ENCODE measurements at places on chromosomes 7 and 10.

GRCh38 chr10:92074126-92074887, 150.7 kb downstream of the BTAF1 start:
- no peak for DNase-seq

DNA sequence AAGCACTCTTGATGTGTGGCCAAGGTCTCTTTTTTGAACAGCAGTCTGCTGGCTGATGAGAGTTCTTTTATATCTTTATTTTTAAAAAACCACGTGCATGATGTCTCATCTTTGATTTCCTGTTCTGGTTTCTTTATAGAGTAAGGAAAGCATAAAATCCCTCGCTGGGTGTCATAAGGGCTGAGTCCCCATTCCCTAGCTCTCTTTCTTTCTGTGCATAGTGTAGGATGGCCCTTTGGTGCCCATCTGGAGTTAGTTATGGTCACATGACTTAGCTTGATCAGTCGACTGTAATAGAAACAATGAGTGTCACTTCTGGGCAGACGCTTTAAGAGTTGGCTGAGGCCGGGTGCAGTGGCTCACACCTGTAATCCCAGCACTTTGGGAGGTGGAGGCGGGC, 38.5 kb downstream of the GHRHR start:
- no peak for DNase-seq

DNA sequence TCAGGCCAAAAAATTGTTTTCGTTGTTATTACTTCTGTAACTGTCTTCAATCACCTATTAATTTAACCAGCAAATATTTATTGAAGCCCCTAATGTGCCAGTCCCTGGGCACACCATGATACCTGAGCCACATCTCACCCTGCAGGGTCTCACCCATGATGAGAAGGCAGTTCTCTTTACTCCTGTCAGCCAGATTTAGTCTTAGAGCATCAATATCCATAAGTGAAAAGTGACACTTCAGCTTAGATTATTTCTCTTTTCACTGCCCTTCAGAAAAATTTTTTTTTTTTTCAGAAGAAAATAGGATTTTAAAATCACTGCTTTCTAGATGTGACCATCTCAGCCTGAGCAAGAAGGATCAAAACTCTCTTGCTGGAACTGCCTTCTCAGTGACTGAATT, 258.6 kb upstream of the NFE2L3 start:
- DNase-seq = no peak

GRCh38 chr7:92695308-92696261, 105.4 kb upstream of the FAM133B start:
- peak; percentile 58 for DNase-seq

DNA sequence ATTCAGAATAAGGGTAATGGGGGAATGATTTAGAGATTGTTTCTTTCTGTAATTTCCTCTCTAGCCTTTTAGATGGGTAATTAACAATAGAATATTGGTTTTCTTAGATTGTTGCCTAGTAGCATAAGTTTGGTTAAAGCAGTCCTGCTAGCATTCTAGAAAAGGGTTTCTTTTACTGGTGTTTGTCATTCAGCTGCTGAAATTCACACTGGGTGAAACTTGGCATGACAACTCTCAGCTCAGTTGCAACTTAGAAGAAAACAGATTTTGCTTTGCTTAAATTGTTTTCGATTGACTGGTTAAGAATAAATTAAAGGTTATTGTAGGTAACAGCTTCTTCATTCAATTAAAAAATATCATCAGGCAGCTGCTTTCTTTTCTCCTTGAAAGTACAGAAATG, 25.1 kb upstream of the PDK4 start:
- DNase-seq = no peak

- no peak for DNase-seq
Measured at GRCh38 chr7:123916240-123916724, 8.8 kb upstream of the SPAM1 start.

DNA sequence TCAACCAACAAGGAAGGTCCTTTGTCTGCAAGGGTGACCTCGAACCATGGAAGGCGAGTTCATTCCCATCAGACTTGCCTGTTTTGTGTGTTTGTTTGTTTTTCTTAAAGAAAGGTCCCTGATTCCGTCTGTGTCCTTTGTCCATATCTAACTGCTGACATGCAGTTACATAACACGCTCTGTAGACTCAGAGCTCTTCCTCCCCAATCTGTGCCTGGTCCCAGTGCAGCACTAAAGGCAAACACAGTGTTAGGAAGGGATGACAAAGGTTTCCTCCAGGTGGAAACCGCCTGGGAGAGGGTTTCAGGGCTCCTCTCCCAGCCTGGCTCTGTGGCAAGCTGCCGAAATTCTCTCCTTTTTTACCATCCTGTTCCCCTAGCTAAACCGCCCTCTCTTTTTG, 13.4 kb downstream of the JCAD start:
- DNase-seq = no peak

DNA sequence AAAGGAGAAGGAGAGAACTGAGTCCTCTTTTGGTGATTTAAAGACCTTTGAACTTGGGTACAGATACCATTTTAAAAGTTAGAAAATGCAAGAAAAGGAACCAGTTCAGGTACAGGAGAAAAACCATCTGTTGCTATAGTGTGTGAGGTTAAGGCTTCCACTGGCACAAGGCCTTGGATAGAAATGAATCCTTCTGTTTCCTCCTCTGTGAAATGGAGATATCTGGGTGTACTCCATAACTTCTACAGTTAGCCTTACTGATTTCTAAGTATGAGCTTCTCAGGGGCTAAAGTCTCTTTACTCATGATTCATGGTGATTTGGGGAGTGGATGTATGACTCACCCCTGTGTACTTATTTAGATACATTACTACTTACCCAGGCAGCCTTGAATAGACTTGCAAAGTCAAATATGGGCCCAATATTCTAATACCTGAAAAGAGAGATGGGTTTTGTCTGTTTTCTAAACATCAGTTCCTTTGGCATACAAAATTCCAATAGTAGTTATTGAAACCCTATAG, 117.2 kb upstream of the ADO start:
- no peak for DNase-seq

GRCh38 chr10:129953119-129954051, 10.7 kb downstream of the EBF3 start:
- no peak for DNase-seq

DNA sequence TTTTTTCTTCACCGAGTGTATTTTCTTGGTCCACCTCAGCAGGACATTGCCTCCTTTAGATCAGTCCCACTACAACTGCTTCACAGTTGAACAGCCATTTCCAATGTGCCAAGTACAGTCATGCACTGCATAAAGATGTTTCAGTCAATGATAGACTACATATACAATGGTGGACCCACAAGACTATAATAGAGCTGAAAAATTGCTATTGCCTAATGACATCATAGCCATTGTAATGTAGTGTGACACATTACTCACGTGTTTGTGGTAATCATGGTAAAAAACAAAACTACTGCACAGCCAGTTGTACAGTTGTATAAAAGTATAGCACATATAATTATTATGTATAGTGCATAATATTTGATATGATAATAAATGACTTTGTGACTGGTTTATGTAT, 113.8 kb upstream of the HPS1 start:
- DNase-seq = no peak

DNA sequence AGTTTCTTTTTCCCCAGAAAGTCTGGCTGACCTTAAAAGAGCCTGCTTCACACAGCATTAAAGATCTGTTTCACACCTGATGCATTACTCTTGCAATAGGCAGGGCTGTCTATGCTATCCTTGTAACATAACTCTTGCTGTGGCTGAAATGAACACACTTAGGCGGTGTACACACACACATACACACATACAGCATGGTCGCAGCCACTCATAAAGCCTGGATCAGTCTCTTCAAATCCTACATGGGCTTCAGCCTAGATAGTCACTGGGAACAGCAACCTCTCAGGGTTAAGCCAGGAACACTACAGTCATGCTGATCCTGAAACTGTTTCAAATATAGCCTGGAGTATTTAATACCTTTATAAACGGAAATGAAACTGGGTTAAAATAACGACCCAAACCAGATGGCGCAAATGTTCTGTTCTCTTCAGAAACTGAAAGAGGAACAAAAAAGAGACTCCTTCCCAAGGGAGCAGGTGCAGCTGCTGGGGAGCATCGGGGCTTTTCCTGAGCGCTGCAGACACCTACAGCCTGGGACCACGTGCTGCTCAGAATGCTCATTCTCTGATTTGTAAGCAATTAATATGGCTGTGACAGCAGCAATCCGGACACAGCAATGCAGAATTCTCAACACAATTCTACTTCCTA, 61.0 kb upstream of the SFMBT2 start:
- no peak for DNase-seq

DNA sequence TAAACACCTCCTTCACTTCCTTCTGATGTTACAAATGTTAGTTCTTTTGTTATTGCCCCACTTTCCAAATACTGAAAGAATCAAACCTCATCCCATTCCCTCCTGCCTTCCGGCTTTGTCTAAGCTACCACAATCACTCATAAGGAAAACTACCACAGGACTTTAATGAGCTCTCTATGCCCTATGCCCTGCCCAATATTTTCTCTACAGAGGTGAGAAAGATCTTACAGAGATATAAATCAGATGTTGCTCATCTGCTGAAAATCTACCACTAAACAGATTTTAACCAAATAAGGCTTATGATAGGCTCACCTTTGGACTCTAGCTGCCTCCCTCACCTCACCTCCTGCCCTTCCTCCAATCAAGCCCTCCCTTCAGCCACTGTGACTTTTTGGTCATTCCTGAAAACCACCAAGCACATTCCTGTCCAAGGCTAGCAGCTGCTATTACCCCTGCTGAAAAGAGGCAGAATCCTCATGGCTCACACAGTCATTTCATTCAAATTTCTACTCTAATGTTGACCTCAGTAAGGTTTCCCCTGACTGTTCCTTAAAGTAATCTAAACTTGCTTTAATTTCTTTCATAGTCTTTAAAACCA, 7.7 kb downstream of the ZNF33B start:
- DNase-seq = no peak

DNA sequence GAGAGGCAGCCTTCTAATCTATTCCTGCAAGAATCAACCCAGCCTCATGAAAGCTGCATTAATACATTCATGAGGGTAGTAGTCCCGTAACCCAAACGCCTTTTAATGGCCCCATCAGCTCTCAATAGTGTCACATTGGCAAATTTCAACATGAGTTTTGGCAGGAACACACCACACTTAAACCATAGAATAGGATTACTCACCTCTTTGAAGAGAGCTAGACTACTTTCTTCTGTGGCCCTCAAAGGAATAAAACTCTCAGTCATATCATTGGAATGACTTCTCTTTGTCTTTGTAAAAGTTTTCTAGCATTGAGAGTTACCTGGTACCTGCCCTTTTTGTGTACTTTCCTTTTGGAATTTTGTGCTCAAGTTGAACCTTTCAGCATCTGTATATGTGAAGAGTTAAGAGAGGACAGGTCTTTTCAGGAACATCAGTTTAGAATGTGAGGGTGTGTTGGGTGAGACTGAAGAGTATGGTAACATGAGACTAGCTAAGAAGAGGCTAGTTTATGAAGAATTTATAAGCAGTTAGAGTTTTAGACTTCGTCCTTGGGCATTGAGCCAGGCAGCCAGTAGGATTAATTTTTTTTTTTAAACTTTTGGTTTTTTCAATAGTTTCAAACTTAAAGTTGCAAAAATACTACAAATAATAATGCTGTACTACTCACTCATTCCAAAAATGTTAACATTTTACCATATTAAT, 92.6 kb downstream of the MLLT10 start:
- DNase-seq = no peak

- no peak for DNase-seq
Measured at GRCh38 chr7:24907311-24907886, 72.6 kb downstream of the OSBPL3 start.

GRCh38 chr10:119281581-119282071, 74.3 kb downstream of the GRK5 start:
- DNase-seq = no peak

- no peak for DNase-seq
Measured at GRCh38 chr10:92574548-92575261, 812 bp upstream of the IDE start.

- DNase-seq = no peak
Measured at GRCh38 chr7:27203964-27204594, 4.2 kb upstream of the HOXA13 start.

DNA sequence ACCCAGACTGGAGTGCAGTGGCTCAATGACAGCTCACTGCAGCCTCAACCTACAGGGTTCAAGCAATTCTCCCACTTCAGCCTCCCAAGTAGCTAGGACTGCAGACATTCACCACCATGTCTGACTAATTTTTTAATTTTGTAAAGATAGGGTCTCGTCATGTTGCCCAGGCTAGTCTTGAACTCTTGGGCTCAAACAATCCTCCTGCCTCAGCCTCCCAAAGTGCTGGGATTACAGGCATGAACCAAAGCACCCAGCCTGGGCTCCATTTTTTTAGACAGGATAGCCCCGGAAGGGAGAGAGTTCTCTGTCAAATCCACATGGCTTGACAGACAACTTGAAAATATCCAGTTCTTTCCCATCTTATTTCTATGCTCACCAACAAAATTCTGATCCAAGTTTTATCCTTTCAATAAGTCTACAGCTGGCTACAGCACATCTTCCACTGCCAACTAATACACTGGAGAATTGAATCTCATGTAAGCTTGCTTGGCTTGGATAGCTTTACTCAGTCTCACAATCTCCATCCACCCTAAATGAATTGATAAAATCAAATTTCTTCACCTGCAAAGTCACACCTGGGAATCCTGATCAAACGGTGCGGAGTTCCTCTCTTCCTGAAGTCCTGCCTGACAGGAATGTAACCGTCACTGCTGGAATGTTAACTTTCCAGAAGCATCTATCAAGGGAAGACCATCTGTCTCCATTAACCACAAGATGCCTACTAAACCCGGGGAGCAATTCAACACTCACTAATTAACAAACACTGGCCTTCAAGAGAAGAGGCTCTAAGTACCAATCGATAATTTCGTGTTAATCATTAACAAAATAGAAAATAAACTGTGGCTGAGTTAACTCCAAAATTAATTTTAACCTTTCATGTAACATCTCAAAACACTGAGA, 239.7 kb upstream of the MKLN1 start:
- no peak for DNase-seq

DNA sequence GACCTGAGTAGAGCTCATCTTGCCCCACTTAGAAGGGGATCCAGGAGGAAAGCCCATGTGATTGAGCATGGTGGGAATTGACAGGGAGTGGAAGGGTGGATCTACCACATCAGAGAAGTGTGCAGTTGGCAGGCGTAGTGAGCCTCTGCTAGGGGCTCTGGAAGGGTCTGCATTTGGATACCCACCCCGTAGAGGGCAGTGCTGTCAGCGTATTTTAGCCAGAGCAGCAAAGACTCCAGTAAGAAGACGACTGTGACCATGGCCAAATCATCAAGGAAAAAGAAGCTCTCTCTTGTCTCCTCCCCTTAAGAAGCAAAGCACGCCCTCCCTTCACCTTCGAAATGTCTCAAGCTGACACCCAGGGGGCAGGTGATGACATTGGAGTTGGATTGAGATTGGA, 68.8 kb upstream of the INHBA start:
- no peak for DNase-seq

- no peak for DNase-seq
Measured at GRCh38 chr10:30476511-30477155, 42.6 kb downstream of the MAP3K8 start.

GRCh38 chr7:123823898-123824753, 20.8 kb upstream of the HYAL4 start:
- DNase-seq = no peak

GRCh38 chr7:142516038-142516501, 233.2 kb upstream of the PRSS1 start:
- peak; percentile 30 for DNase-seq
